ENCODE measurements at places on chromosomes 13 and 19.

- DNase-seq = no peak
Measured at GRCh38 chr13:43784496-43784895, 2.3 kb downstream of the ENOX1 start.

DNA sequence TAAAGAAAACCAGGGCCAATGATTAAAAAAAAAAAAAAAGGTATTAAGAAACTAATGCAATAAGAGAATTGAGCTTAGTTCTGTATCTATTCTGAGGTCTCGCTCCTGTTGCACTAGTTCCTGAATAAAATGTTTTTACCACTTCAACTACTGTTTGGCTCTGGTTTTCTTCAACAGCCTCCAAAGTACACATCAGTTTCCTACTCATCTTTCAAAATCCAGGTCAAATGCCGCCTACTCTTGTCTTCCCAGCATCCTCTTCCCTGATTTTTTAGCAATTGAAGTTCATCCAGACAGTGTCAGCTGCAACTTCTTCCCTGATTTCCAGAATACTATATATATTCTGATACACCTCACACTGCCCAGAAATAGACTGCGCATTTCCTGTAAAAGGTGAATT lies 1.4 kb upstream of the RCBTB1 start:
- DNase-seq = no peak

DNA sequence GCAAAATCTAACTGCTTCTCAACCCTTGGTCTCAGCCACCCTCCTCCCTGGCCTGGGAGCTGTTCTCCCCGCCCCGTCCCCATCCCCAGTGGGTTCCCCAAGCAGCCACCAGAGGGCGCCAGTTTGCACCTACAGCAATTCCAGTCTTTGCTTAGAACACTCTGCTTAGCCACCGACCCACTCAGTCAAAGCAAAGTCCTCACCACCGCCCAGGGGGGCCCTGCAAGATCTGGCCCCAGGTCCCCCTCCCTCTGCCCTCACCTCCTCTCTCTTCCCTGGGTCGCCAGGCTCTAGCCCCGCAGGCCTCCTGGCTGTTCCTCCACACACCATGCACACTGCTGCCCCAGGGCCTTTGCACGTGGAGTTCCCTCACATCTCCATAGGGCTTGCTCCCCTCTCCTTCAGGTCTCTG lies 12.4 kb downstream of the TMEM143 start:
- peak; percentile 69 for DNase-seq

DNA sequence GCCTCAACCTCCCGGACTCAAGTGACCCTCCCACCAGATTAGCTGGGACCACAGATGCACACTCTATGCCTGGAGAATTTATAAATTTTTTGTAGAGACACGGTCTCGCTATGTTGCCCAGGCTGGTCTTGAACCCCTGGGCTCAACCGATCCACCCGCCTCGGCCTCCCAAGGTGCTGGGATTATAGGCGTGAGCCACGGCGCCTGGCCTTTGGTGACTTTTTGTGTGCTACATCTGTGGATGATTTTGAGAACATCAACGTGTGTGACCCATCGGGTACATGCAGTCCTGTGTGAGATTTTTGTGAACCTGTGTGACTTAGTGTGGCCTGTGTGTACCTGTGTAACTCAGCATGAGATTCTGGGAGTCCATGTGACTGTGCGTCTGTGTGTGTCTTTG lies 8.5 kb upstream of the NFIX start:
- DNase-seq = no peak

- no peak for DNase-seq
Measured at GRCh38 chr13:101399365-101399764, 16.9 kb downstream of the NALCN start.

- no peak for DNase-seq
Measured at GRCh38 chr13:71880753-71881541, 13.9 kb upstream of the DACH1 start.

GRCh38 chr13:101866889-101867581 lies 414.6 kb downstream of the ITGBL1 start:
- DNase-seq = no peak

- no peak for DNase-seq
Measured at GRCh38 chr13:113192902-113193301, 15.6 kb downstream of the PCID2 start.

DNA sequence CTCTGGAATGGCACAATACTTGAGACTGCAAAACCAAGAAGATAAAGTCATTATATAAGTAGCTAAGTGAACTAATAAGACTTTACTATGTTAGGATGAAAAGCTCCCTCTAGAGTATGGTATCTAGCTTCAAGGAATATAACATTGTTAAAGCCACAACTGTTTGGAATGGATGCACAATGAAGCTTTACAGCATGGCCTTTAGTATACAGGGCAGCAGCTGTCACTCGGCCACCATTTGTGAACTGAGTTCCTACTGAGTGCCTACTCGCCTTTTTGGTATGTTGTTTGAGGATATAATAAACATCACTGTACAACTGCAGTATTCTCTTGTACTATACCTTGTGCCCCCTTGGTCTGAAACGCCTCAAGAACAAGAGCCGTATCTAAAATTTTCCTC lies 6.8 kb downstream of the ALG5 start:
- DNase-seq = no peak

DNA sequence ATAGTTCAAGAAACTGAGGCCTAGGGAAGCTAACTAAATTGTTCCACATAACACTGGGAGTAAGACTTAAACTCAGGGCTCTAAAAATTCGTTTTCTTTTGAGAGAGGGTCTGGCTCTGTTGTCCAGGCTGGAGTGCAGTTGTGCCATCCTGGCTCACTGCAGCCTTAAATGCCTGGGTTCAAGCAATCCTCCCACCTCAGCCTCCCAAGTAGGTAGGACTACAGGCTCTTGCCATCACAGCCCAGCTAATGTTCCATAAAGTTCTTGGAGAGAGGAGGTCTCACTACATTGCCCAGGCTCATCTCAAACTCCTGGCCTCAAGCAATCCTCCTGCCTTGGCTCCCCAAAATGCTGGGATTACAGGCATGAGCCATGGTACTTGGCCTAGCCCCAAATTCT lies 10.7 kb downstream of the ZMYM5 start:
- DNase-seq = no peak

DNA sequence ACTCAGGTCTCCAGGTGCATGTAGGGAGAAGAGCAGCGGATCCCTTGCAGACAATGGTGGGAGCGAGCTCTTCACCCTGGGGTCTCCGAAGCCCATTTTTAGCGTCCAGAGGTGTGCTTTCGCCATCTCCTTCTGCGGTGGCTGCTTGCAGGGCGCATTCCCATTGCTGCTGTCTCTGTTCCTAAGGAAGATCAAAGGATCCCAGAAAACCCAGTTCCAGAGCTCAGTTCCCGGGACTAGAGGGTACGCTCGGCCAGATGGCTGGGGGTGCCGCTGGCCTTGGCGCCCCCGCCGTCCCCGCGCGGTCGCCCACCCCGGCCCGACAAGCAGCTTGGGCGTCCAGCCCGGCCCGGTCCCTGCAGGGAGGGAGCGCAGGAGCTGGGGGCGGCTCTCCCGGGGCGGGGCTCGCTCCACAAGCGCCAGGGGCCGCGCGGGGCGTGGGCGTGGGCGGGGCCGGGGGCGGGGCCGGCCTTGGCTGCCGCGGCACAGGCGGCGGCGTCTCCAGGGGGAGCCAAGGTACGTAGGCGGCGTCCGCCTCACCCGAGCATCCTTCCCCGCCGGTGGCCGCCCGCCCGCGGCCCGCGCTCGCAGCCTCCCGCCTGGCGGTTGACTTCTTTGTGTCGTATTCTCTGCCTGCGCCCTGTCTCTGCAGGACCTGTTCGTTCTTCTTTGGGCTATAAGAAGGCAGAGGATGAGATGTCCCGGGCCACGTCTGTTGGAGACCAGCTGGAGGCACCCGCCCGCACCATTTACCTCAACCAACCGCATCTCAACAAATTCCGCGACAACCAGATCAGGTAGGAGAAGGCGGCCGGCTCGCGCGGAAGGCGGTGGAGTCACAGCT lies 96.8 kb downstream of the ATP8A2 start:
- DNase-seq = no peak

DNA sequence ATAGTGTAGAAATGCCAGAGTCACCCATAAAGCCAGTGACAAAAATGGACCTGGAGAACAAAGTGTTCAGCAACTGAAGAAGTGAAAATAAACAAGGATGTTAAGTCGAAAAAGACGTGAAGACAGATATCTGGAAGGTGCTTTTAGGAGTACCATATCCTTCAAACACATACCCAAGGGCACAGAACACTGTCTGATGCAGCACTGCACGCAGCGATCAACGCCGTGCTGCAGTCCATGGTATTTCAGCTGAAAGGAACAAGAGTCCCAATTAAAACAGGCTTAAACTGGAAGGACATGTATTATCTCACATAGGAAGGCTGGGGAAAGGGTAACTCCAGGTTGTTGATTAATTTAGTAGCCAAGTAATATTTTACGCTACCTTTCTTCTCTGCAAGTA lies 108.2 kb downstream of the SGCG start:
- DNase-seq = no peak

- no peak for DNase-seq
Measured at GRCh38 chr13:98996046-98996445, 18.2 kb upstream of the DOCK9 start.

- DNase-seq = no peak
Measured at GRCh38 chr13:39362652-39363381, 240.2 kb downstream of the LHFPL6 start.

- peak; percentile 75 for DNase-seq
Measured at GRCh38 chr13:30371649-30372265, 50.5 kb upstream of the UBE2L5 start.

DNA sequence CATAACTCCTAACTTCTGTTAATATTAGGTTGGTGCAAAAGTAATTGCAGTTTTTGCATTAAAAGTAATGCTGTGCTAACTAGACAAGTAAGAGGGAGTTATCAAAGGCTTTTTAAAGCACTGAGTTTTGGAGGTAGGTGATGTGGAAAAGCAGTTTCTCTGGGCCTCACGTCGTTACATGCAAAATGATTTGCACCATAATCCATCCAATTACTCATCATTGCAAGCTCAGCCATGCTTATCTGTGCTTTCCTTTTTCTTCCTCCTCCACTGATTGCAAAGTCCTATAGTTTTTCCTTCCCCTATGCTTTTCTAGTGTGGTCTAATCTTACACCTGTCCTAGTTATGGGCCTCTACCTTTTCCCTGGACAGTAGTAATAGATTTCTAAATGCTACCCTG lies 35.4 kb upstream of the INTS6 start:
- no peak for DNase-seq

DNA sequence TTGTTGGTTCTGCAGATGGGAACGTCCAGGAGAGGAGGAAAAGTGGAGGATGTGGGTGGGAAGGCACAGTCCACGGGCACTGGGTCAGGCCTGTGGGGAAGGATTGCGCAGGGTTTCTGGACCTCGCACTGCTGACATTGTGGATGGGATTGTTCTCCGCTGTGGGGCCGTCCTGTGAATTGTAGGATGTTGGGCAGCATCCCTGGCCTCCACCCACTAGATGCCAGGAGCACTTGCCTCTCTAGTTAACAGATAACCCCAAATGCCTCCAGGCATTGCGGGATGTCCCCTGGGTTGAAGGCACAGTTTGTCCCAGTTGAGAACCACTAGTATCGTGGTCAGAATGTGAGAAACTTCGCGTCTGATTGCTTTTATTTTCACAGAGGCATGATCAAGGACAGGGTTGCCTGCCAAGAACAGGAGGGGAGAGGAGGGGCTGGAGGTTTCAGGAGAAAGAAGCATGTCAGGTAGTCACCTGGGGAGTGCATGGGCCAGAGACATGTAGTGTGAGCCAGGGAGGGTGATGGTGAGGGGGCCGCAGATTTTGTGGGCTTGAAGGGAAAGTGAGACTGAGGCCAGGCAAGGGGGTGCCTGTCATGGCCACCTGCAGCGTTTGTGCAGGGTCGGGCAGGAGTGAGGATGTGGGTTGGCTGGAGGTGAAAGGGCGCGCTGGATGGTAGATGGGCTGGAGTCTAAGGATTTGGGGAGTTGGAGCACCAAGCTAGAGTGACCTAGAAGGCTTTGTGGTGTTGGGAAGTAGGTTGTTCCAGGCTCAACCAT lies 3.2 kb downstream of the ZNF628 start:
- DNase-seq = no peak

- no peak for DNase-seq
Measured at GRCh38 chr13:108195146-108195545, 20.2 kb downstream of the LIG4 start.

DNA sequence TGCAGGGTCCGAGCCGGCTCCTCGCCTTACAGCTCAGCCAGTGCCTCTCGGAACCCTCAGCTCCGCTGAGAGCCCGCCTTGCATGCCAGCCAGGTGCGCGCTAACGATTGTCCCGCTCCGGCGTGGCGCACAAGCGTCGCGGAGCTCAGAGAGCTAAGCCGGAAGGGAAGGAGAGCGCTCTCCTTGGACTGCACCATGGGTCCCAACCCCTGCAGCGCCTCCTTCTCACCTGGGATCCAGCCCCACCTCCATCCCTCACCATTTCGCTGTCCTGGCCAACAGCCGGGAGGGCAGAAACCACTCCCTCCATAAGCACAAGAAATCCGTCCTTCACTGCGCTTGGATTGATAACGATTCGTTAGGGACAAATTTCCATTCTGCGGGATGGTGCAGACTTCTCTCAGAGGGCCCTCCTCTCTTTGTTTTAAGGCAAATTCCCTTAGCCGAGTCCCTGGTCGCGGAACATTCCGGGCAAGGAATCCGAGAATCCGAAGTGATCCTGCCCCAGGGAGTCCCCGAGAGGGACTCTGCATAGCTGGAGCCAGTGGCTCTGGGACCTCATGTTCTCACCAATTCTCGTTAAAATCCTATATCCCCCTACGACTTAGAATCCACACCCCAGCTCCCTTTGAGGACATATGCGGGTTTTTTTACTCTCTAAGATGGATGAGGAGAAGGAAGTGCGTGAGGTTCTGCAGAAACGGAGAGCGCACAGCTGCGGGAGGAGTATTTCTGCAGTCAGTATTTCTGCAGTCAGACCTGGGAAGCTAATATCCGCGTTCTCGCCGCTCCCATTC lies 2.8 kb downstream of the GSX1 start:
- no peak for DNase-seq

- DNase-seq = peak; percentile 73
Measured at GRCh38 chr19:47186446-47187334, 44.3 kb downstream of the BBC3 start.

GRCh38 chr13:33927315-33927714 lies 109.4 kb downstream of the RFC3 start:
- no peak for DNase-seq

- peak; percentile 54 for DNase-seq
Measured at GRCh38 chr19:6476155-6476895, 5.3 kb downstream of the DENND1C start.

GRCh38 chr19:42281146-42281826 lies 12.2 kb downstream of the CIC start:
- DNase-seq = peak; percentile 37

DNA sequence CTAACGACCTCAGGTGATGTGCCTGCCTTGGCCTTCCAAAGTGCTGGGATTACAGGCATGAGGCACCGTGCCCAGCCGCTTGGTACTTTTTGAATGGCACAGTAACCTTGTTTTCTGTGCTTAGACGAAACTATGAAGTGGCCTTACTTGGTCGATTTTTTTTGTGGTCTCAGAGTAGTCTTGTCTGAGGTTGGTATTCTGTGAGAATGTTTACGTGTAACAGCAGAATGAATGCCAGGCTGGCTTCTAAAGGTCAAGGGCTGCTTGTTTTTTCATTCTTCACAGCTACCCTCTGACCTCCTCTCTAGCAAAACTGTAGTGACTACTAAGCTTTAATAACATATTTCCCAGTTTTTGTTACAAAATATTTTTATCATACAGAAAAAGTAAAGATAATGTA lies 313.3 kb downstream of the GPC6 start:
- no peak for DNase-seq
